Dermis lymphatic vessel endothelial cell (primary cell): ENCODE measurements at places on chromosomes 16 and 17. TPM values are rescaled to one million over a fixed set of nuclear protein-coding genes. Genes with fewer than 3 reads are reported as not detected.

SLC9A5 gene
- 0.33 and 0.34 TPM in 2 replicates for total RNA-seq

HOXB8 gene
- total RNA-seq: 0.09 and 1.7 TPM in 2 replicates

LRRC75A gene
- 0.77 and 2.0 TPM in 2 replicates for total RNA-seq

ARL17A gene
- 1.3 and 4.0 TPM in 2 replicates for total RNA-seq

RASD1 gene
- total RNA-seq: 2.7 and 3.6 TPM in 2 replicates

TELO2 gene
- 13.8 and 16.5 TPM in 2 replicates for total RNA-seq

OTOP3 gene
- not detected in 2 replicates for total RNA-seq

LGALS9 gene
- total RNA-seq: 27.6 and 35.3 TPM in 2 replicates

ABCA5 gene
- 21.0 and 22.2 TPM in 2 replicates for total RNA-seq

MARCHF10 gene
- under 0.01 and 0.09 TPM in 2 replicates for total RNA-seq

MARF1 gene
- total RNA-seq: 12.6 and 16.8 TPM in 2 replicates

MAP2K4 gene
- 25.6 and 30.3 TPM in 2 replicates for total RNA-seq

RHBDF1 gene
- total RNA-seq: 9.8 and 17.0 TPM in 2 replicates

PIEZO1 gene
- total RNA-seq: 309 and 321 TPM in 2 replicates

HASPIN gene
- total RNA-seq: 1.1 and 1.4 TPM in 2 replicates

KAT8 gene
- 42.3 and 42.9 TPM in 2 replicates for total RNA-seq

TMEM88 gene
- 10.1 and 26.7 TPM in 2 replicates for total RNA-seq

CA7 gene
- total RNA-seq: not detected in 2 replicates

ALOX15 gene
- total RNA-seq: not detected in 2 replicates

CRISPLD2 gene
- total RNA-seq: 0.09 and 1.3 TPM in 2 replicates

LPO gene
- total RNA-seq: under 0.01 TPM in 1 of 2 replicates, not detected in the other

SMTNL2 gene
- total RNA-seq: not detected in 2 replicates
